ENCODE measurements at places on chromosomes 6 and 20.

GRCh38 chr6:12289365-12289919 lies 719 bp upstream of the EDN1 start:
- no peak for DNase-seq

DNA sequence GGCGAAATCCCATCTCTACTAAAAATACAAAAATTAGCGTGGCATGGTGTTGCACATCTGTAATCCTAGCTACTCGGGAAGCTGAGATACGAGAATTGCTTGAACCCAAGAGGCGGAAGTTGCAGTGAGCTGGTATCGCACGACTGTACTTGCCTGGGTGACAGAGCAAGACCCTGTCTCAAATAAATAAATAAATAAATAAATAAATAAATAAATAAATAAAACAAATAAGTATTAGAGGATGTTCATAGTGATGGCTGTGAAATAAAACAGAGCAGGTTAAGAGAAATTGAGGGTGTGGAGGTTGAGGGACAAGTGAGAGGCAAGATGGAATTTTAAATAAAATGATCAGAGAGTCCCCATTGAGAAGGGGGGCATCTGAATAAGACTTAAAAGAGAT lies 124.7 kb upstream of the DST start:
- no peak for DNase-seq

DNA sequence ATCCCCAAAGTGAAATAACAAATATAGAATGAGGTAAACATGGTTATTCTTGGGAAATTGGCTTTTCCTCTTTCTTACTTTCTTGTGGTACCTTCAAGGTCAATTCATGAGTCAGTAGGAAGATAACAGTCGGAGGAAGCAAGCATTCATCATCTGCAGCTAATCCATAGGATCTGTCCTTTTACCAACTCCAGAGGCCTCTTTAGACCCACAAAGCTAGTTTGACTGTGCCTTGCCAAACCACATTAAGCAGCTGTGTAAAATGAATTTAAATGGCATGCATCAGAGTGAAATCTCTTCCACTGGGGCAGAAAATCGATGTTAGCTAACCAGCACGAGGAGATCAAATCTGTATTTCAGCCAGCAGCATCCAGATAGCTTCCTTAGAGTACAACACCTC lies 171.3 kb downstream of the TMEM242 start:
- DNase-seq = no peak

DNA sequence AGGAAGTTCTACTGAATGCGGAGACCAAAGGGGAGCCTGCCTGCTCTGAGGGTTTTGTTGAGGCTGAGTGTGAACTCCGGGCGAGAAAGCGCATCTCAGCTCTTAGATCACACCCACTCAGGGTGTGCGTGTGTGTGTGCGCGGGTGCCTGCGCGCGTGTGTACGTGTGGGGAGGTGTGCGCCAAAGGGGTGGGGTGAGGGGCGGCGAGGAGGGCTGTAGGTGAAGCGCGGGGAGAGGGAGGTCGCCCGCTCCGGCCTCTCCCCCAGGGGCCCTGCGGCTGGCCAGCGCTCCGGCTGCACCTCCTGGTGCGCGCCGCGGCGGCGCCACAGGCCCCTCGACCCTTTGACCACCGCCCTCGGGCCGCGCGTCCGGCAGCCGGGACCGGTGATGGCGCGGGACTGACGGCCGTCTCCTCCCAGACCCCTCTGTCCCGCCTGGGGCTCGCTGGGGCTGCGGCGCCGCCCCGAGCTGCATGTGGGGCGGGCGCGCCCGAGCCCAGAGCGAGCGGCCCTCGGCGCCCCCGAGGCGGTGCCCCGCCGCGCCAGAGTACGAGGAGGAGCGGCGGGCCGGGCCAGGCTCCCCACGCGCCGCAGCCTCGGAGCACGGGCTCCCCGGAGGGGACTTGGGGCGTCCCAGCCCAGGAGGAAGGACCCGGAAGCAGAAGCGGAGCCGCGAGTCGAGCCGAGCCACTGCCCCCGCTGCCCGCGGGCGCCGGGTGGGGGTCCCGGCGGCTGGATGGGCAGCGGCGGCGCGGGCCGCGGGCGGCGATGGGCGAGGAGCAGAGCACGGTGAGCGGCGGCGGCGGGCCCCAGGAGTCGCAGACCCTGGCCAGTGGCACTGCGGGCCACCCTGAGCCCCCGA lies at the start of gene RNF217:
Gene RNF217, plus strand, starts transcription at position 661 of the 862 bp plus-strand sequence. Its CDS starts 108 bp downstream, at position 769.
- DNase-seq = no peak

GRCh38 chr6:144377586-144378210 lies 92.6 kb downstream of the UTRN start:
- DNase-seq = no peak

DNA sequence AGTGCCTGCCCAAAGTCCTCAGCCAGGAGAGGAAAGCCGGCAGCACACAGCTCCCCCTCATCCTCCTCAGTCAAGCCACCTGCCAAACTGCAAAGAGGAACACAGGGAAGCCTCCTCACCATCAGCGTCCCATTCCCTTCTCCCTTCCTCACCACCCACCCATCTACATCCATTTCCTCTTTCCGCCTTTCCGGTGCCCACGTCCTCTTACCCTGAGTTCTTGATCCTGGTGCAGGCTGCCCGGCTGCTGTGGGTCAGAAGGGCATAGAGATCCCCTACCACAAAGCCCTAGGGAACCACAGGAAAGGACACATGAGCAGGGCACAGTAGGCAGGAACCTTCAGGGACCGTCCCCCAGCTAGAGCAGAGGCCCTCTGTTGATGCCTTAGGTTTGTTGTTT lies 6.0 kb downstream of the GNMT start:
- no peak for DNase-seq

DNA sequence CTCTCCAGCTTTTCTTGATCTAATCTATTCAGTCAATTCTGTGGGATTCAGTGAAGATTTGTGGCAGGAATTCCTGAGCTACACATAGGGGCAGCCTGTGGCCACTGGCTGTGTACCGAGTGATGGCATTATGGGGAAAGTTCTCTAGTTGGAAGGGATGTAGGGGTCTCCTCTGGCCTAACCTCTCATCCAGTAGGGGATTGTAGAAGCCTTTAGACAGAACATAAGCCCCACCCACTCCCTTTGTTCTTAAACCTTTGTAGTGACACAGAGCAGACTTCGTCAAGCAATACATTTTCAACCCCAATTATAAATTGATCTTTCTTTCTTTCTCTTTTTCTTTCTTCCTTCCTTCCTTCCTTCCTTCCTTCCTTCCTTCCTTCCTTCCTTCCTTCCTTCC lies 188.9 kb downstream of the QKI start:
- DNase-seq = no peak

GRCh38 chr20:49394264-49394663 lies 88.2 kb downstream of the KCNB1 start:
- DNase-seq = no peak

DNA sequence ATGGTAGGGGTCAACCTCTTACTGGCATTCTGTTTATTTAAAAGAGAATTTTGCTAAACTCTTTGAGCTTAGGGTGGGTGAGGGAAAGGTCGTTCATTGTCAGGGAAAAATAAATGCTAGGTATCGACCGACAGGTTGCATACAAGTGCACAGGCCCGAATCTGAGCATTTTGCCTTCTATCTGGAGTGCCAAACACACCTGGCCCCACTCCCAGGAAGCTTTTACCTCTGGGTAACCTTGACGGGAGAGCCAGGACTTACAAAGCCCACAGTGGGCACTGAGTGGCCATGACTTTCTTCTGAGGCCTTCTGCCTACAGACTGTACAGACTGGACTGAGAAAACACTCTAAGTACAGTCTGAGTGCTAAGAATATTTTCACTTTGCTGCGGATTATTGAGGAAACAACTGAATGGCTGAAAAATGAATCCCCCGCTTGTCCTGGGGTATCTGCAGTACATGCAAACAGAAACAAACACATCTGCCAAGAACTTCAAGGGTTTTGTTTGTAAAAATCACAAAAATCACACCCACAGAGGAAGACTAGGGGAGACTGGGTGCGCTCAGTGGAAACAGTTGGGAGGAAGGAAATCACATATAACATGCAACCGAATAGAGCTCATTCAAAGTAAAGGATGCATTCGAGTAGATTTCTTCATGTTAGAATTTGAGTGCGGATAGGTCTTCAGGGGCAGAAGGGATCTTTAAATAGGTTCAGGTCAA lies 152.8 kb downstream of the NFATC2 start:
- no peak for DNase-seq

- DNase-seq = no peak
These were observed 526.0 kb downstream of the EPM2A start for GRCh38 chr6:145209272-145209671.

- DNase-seq = peak; percentile 36
These were observed 43.3 kb downstream of the LRRC1 start for GRCh38 chr6:53837865-53838769.
